ENCODE measurements at places on chromosomes 4 and X.

GRCh38 chr4:54942721-54943120 is 182.7 kb downstream of the KDR start:
- DNase-seq, result no peak

GRCh38 chr4:91057871-91058270 is 930.7 kb downstream of the CCSER1 start:
- DNase-seq, result no peak

GRCh38 chrX:68878977-68879645 is 50.3 kb downstream of the EFNB1 start:
- no peak for DNase-seq

GRCh38 chr4:71520850-71521249 is 182.0 kb downstream of the SLC4A4 start:
- DNase-seq, result no peak

- no peak for DNase-seq
Measured at GRCh38 chr4:5036239-5036638, 15.0 kb upstream of the STK32B start.

GRCh38 chr4:158824425-158825274 is 55.8 kb downstream of the FNIP2 start:
- no peak for DNase-seq

DNA sequence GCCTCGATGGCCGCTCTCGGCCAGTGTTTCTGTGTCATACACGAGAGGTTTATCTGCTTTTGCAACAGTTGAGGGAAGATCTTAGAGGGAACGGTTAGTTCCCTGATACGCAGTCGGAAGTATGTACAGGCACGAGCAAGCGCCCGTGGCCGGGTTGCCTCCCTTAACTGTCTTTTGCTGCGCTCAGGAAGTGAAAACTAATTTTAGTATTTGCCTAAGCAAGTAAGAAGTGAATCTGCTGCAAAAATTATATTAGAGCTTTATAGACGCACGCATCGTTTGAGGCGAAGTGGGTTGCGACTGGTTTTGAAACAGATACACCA is 695 bp downstream of the MTM1 start:
- no peak for DNase-seq

- no peak for DNase-seq
Measured at GRCh38 chr4:20391198-20391597, 139.5 kb downstream of the SLIT2 start.

- DNase-seq, result no peak
Measured at GRCh38 chr4:153521478-153521877, 55.3 kb downstream of the TMEM131L start.

All from activated T-cell treated with anti-CD3 and anti-CD28 coated beads, Interleukin-2, amount 50 U/mL, for 1 hour (primary cell).